ENCODE measurements at places on chromosomes 13 and 19.
A peak's percentile ranks its signal among the peaks of the same experiment; 100 is the strongest.

DNA sequence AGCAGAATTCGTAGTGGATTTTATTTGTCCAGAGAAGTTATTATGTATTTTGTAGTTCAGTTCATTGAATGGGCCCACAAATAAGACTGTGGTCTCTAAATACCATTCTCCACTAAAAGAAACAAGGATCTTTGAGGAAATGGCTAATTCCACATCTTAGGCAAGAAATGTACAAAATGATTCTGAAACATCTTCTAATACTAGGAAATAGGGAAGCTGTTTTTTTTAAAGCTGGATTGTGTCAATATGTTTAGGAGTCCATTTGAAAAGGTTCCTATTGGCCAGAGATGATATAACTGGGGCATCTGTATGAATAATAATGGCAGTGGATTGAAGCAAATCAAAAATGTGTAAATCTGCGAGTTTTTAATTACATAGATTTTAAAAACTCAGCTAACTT lies 88.5 kb upstream of the SIAH3 start:
- DNase-seq: no peak

GRCh38 chr13:89568276-89568675 lies 1779.2 kb upstream of the MIR17HG start:
- DNase-seq: no peak

DNA sequence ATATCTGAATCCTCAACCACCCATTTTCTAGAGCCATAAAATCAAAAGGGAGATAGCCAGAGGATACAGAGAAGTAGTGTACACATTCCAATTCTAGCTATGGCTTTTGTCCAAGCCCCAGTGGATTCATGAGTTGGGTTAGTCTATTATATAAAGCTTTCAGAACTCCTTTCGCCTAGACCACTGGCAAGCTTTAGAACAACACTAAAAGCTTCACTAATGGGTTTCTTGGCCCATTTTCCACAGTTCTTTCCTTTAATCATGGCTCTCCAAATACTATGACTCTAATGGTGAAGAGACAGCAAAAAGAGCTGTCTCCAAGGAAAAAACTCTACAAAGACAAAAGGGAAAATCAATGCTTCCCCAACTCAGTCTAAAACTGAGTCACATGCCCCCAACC lies 48.2 kb upstream of the SLITRK5 start:
- DNase-seq: no peak

GRCh38 chr19:45408830-45409556 lies 2.5 kb downstream of the POLR1G start:
- no peak for DNase-seq

- DNase-seq: no peak
Observed at GRCh38 chr19:5139583-5140325, 170.8 kb downstream of the KDM4B start.

DNA sequence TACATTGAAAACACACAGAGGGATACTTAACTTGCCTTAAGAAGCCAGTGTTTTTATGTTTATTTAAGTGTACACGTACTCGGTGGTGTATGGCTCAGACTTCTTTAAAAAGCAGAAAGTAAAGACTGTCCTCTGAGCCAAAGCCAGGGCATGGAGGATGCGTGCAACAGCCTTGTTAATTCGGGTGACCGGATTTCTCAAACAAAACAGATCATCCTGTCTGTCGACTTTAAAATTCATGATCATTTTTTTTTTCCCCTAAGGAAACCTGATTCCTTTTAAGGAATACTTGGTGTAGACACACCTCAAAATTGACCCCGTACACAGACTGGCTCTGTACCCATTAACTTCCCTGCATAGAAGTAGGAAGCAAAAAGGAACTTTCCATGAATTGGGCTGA lies 124.7 kb upstream of the RNF113B start:
- no peak for DNase-seq

- DNase-seq: no peak
Observed at GRCh38 chr19:29673451-29674371, 8.4 kb downstream of the PLEKHF1 start.

- no peak for DNase-seq
Observed at GRCh38 chr19:10724573-10725071, 6.7 kb downstream of the DNM2 start.

DNA sequence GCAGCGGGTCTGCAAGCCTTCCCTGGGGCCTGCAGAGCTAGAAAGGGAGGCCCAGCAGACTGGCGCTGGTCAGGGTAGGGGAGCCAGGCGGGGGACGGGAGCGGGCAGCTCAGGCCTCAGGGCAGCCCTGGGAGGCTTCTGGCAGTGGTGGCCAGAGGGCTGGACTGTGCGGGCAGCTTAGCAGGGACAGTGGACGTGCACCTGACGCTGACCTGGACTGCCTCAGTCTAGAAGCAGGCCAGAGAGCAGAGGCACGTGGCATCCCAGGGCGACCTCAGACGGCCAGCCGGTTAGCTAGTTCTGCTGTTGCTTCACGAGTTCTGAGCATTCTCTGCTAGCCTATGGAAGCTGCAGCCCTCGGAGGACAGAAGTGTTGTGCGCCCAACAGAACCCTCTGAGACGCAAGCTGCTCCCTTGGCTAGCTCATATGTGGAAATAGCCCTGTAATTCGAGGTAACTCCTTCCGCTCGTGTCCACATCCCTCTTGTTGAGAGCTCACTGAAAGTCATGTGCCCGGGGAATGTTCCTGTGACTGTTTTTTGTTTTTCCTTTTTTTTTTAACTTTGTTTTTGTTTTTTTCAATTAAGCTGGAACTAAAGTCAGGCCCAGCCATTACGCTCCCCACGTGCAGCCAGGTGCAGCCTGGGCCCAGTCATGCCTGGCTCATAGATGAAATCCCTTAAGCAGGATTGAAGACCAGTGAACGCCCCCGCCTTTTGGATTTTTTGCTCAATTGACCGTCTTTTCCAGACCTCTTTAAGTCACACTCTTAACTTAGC lies 1.9 kb upstream of the FAM174C start:
- DNase-seq: no peak

DNA sequence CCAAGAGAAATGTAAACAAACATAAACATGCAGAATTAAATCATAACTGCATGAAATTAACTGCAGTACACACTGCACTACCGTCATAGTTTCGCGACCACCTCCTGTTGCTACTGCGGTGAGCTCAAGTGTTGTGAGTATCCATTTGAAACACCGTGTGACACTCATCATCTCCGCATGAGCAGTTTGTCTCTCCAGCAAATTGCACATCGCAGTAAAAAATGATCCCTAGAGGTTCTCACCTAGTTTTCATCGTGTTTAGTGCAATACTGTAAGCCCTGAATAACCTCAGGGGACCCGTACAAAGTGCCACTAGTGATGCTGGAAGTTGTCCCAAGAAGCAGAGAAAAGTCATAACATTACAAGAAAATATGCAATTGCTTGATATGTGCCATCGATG lies 147.7 kb downstream of the DPF1 start:
- DNase-seq: no peak

DNA sequence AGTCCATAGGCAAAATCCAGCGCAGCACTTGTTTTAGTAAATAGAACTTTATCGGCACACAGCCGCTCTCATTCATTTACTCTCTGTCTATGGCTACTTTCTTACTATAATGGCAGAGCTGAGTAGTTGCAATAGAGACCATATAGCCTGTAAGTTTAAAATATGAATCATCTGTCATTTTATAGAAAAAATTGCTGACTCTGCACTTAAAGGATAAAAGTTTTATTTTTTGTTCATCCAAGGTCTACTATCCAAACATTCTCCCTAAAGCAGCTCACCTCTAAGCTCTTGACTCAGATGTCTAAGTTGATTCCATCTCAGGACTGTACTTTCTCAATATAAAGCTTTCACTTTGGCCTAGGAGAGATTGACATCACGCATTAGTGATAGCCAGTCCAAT lies 825.7 kb downstream of the OLFM4 start:
- no peak for DNase-seq

- peak; percentile 97 for DNase-seq
Observed at GRCh38 chr19:50266896-50267295, 62.3 kb downstream of the KCNC3 start.

DNA sequence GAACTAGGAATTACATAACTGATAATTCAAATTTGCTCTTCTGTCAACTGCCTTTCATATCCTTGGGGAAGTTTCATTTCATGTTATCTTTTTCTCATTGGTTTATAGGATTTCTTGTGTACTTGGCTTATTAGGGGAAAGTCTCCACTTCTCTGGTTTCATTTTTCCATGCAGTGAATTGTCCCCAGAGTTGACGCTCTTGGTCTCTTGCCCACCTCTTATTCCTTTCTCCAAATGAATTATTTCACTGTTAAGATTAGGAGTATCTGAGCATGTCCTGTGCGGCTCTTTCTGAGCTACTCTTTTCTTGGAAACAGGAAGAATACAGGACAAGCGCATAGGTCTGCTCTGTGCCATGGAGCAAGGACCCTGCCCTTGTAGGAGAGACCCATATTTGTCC lies 104.8 kb downstream of the POSTN start:
- DNase-seq: no peak

DNA sequence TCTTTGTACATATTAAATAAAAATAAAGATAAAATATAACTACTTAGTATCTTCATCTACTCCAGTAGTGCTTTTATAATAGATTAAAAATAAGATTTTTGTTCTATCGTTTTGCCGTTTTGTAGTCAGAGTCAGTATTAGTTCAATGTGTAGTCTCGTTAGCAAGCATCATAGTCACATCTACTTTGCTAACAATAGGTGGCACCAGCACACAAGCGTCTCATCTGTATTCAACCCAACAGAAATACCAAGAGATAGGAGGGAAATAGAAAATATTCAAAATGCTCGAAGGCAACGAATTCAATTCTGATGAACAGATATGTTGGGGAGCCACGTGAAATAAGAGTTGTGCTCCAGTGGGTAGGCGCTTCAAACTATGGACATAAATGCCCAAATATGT lies 21.4 kb upstream of the MICU2 start:
- DNase-seq: no peak

DNA sequence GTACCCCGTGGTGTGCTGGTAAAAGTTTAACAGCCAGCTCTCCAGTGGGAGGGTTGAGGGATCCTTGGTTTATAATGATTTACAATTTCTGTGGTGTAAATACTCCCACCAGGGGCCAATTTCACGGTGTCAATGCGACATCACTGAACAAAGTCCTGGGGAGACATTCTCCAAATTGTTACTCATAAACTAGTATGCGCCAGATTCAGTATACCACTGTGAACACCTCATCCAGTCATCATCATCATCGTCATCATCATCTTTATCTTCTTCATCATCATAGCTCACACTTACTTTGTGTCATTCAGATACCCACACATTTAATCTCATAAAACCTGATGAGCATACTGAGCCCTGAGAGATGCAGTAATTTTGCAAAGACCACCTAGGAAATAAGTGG lies 17.2 kb upstream of the TNFSF14 start:
- DNase-seq: no peak

GRCh38 chr13:107079423-107080049 lies 511.6 kb upstream of the ARGLU1 start:
- no peak for DNase-seq

GRCh38 chr19:18649371-18650020 lies 12.7 kb downstream of the KLHL26 start:
- DNase-seq: peak; percentile 62

GRCh38 chr19:55956431-55956830 lies 8.8 kb downstream of the NLRP8 start:
- no peak for DNase-seq

DNA sequence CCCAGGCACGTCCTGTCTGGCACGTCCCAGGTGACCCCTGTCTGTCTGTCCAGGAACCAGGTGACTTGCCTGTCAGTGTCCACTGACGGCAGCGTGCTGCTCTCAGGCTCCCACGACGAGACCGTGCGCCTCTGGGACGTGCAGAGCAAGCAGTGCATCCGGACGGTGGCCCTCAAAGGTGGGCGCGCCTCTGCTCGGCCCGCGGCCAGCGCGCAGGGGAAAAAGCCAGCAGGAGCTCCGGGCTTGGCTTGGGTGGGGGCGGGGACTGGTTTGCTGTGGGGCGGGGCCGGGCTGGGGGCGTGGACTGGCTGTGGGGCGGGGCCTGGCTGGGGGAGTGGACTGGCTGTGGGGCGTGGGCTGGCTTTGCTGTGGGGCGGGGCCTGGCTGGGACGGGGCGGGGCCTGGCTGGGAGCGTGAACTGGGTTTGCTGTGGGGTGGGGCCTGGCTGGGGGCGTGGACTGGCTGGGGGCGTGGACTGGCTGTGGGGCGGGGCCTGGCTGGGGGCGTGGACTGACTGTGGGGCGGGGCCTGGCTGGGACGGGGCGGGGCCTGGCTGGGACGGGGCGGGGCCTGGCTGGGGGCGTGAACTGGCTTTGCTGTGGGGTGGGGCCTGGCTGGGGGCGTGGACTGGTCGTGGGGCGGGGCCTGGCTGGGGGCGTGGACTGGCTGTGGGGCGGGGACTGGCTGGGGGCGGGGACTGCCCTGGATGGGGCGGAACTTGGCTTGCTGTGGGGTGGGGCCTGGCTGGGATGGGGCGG lies 7.2 kb downstream of the WDR18 start:
- peak; percentile 87 for DNase-seq

GRCh38 chr19:7823686-7824301 lies 6.2 kb upstream of the EVI5L start:
- DNase-seq: no peak

DNA sequence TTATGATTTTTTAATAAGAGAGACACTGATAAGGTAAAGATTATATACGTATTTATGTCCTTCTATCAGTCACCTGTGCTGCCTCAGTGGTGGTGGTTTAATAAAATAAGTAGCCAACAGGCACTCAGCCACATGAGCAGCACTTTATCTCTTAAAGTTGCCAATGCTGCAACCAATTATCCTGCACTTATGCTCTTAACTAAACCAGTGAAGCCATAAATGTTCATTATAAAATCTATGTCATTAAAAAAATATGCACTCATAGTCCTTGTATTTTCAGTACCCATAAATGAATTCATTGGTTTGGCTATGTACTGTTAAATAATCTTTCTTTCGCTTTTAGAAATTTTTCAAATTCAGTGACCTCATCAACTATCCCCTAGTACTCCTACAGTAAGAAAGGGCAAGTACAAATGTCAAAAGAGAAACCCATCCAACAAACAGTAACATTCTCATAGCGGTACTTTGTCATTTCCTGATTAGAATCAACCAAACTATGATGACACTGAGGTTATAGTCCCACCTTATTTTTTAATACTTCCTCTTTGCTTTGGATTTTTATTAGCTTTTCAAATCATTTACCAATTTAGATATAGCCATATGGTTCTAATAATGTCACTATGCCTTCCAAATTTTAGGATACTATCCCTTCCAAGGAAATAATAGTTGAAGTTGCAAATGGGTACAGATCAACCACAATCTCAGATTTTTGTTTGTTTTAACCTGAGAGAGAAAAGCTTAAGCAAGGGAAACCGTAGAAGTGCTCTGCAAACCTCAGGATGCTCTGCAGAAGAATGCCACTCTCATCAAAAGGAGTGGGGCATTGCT lies 190.9 kb downstream of the KLF12 start:
- no peak for DNase-seq

All from H9 (cell line).